ENCODE measurements at places on chromosomes 2 and 18.

GRCh38 chr18:67517444-67517765 lies 885 bp upstream of the DSEL start:
- peak; percentile 24 for DNase-seq

- peak; percentile 91 for DNase-seq
These were observed 77.9 kb downstream of the DTNA start for GRCh38 chr18:34787931-34788532.

DNA sequence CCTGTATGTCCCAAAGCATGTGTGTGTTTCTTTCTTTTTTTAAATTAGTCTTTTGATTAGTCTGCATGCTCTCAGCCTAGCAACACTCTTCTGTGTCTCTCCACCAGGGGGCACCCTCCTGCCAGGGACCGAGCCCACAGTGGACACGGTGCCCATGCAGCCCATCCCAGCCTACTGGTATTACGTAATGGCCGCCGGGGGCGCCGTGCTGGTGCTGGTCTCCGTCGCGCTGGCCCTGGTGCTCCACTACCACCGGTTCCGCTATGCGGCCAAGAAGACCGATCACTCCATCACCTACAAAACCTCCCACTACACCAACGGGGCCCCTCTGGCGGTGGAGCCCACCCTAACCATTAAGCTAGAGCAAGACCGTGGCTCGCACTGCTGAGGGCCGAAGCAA lies 93.8 kb downstream of the NRP2 start:
- DNase-seq: peak; percentile 53

GRCh38 chr2:226802573-226802972 lies 3.0 kb upstream of the IRS1 start:
- peak; percentile 72 for DNase-seq

DNA sequence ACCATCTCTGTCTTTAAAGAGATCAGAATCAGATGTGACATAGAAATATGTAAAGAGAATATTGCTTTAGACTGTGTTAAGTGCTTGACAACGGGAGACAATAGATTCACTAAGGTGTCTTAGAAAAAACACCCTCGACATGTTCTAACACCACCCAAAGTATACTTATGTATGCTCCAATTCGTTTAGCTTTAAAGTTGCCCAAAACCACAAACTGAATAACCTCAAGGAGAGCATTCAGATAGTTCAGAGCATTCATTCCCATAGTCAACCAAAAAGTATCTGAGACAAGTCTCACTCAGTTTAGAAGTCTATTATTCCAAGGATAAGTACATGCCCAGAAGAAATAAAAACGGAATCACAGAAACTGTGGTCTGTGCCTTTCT lies 96.4 kb downstream of the KYNU start:
- DNase-seq: no peak

DNA sequence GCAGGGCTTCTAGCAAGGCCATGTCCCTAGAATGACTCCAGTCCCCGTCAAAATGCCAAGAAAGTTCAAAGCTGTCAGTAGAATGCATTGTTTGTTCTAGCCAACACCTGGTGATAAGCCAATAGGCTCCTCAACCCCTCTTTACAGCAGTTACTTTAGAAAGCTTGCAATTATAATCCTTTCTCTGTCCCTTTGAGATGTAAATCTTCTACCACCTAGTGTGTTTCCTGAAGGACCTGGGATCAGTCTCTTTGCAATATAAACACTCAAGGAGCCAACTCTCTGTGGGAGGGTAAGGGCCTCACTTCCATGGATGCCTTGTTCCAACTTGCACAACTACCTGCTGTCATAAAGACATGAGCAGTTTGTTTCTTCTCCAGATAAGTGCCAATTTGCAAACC lies 301.8 kb downstream of the NBAS start:
- DNase-seq: peak; percentile 91

- no peak for DNase-seq
These were observed 40.2 kb downstream of the GRB14 start for GRCh38 chr2:164581050-164581449.

GRCh38 chr18:5529471-5529870 lies 14.3 kb downstream of the EPB41L3 start:
- DNase-seq: peak; percentile 44

- no peak for DNase-seq
These were observed 153.5 kb downstream of the ARL4C start for GRCh38 chr2:234343372-234343771.

DNA sequence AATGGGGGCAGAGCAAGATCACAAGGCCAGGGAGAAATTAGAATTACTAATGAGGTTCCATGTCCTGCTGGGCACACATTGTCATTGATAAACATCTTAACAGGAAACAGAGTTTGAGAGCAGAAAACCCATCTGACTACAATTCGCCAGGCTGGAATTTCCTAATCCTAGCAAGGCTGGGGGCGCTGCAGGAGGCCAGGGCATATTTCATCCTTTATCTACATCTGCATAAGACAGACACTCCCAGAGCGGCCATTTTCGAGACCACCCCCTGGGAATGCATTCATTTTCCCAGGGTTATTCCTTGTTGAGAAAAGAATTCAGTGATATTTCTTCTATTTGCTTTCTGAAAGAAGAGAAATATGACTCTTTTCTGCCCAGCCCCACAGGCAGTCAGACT lies 152.7 kb downstream of the SUCLG1 start:
- no peak for DNase-seq

DNA sequence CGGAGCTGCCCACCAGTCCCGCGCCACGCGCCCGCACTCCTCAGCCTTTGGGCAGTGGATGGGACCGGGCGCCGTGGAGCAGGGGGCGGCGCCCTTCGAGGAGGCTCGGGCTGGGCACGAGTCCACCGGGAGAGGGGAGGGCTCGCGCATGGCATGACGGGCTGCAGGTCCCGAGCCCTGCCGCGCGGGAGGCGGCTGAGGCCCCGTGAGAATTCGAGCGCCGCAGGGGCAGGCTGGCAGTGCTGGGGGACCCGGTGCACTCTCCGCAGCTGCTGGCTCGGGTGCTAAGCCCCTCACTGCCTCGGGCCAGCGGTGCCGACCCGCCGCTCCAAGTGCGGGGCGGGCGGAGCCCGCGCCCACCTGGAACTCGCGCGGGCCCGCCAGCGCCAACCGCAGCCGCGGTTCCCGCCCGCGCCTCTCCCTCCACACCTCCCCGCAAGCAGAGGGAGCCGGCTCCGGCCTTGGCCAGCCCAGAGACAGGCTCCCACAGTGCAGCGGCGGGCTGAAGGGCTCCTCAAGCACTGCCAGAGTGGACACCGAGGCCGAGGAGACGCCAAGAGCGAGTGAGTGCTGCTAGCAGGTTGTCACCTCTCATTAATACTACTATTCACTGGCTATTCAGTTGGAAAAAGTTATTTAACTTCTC lies 3.6 kb upstream of the TTC21B start:
- DNase-seq: no peak

DNA sequence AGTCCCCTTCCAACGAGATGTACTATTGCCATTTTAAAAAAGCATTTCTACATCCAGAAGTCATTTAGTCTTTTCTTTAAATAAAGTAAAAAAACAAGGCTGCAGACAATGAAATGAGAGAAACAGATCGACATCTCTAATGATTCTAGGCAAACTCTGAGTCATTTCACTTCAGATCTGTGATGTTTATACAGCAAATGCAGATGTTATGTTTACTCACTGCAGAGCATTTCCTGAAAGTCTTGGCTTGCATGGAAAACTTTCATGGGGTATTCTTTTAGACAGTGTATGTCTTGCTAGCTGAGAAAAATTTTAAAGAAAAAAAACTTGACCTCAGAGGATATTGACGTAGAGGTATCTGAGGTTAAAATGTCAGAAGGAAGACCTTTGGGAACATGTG lies 797.4 kb downstream of the CNTNAP5 start:
- DNase-seq: no peak

DNA sequence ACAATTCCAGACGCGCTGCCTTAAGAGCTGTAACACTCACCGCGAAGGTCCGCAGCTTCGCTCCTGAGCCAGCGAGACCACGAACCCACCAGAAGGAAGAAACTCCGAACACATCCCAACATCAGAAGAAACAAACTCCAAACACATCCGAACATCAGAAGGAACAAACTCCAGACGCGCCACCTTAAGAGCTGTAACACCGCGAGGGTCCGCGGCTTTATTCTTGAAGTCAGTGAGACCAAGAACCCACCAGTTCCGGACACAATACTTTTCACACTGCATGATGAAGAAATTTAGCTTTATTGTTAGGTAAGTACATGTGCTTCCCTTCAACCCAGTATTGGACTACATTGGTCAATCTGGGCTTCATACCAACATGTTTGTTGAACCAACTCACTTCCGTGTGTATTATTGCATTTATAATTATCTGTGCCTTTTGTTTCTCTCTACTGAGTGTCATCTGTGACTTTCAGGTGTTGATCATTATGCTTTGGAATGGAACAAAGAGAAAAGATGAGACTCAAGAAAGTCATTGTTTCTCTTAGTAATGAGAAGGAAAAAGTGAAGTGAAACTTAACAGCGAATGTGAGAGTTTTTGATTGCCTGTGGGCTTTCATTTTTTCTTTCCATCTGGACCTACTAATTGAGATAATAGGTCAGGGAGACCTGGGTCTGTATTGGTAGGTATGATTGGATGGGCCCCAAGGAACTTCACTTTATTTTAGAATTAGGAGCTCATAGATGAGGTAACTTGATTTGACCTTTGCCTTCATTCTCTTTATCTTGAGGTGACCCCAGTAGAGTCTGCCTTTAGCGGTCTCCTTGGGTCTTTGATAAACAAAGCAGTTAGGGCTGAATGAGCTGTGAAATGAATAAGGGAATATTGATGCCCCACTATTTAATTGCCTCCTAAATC lies 76.1 kb upstream of the CAVIN2 start:
- DNase-seq: no peak

- no peak for DNase-seq
These were observed 21.4 kb downstream of the POLE4 start for GRCh38 chr2:74979844-74980243.

GRCh38 chr2:85536479-85536878 lies 2.5 kb upstream of the MAT2A start:
- DNase-seq: no peak

GRCh38 chr2:65081232-65081685 lies 25.0 kb downstream of the CEP68 start:
- DNase-seq: no peak

- DNase-seq: peak; percentile 36
These were observed 1995.5 kb upstream of the CELF4 start for GRCh38 chr18:39561126-39561525.

- DNase-seq: no peak
These were observed 48.6 kb downstream of the SMAD2 start for GRCh38 chr18:47881752-47882455.

DNA sequence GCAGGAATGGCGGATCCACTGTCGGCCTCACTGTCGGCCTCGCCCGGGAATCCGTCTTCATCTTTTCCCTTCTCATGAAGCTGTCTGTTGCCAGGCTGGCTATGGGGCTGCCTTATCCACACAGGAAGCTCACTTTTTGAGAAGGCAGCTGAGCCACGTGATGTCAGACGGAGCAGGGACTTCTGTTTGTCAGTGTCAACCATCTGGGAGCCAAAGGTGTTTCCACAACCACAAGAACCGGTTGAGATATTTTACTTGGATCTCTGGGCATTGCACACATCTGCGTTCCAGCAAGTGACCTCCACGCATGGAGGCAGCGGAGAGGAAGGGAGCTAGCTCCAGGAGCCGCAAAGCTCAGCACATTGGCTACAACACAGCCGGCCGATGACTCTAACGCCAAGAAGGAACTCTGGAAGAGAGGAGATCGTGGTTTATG lies 27.4 kb upstream of the TAF1B start:
- no peak for DNase-seq

DNA sequence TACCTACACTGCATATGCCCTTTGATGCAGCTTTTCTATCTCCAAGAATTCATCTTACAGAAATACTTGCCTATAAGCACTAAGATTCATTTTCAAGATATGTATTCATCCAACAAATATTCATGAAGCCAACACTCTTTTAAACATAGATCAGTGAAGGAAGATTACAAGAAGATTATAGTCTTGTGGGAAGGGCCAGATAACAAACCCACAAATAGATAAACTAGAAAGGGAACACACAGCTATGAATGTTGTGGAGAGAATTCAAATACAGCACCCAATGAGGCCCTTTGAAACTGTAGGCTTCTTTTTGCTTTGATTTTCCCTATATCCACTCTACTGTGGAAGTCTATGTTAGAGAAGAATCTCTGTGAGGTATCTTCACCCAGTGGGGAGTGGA lies 186.7 kb upstream of the RBMS1 start:
- no peak for DNase-seq

- DNase-seq: peak; percentile 46
These were observed 64.4 kb upstream of the NOSTRIN start for GRCh38 chr2:168738062-168738461.

GRCh38 chr18:8561123-8561910 lies 47.9 kb upstream of the RAB12 start:
- DNase-seq: no peak

GRCh38 chr2:25251422-25252273 lies 83.3 kb upstream of the POMC start:
- peak; percentile 68 for DNase-seq

- no peak for DNase-seq
These were observed 330.8 kb downstream of the THSD7B start for GRCh38 chr2:137096187-137096586.

DNA sequence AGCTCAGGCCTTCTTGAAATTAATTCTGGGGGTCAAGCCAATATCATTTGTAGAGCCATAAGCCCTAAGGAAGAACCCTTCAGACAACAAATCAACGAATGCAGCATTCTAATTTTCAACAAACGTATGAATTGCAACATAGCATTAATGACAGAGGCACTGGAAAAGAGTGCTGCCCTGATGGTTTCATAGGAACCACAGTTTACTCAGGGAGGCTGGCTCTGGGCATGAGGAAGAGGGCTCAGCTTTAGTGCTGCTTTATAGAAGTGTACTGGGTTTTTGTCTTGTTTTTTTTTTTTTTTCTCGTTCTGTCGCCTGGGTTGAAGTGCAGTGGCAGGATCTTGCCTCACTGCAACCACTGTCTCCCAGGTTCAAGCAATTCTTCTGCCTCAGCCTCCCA lies 36.1 kb upstream of the CAB39 start:
- DNase-seq: no peak

DNA sequence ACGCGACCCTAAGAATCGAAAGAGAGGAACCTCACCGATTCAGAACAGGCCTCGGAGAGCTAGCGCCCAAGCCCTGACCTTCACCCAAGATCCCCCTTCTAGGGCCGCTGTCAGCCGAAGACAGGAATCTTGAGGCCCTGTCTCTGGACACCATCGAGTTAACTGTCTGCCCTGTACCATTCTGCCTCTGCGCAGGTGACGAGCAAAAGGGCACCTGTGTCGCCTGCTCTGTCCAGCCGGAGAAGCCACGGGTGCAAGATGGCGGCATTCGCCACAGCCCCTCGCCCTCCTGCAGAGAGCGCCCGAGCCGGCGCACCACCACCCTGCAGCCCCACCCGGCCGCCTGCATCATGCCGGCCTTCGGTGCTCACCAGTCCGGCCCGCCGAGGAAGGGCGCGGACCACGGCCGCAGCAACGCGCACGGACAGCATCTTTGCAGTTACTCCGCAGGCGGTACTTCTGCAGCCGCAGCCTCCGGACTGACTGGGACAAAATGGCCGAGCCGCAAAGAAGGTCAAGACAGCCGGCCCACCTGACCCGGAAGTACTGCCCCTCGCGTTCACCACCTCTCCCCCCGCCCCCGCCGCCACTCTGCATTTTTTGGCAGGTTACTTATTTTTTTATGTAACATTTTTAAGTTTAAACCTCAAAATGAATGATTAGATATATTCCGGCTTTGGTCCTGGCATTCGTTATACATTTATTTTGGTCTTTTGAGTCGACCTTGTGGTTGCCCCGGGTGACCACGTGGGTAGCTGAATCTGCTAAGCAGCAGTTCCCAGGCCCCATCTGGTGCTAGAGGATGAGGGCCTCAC lies at the start of gene ATP5F1A:
ATP5F1A (minus strand) TSS at position 496 of the 815 bp plus-strand sequence; CDS start at position 431, 65 bp downstream.
- DNase-seq: peak; percentile 96
